ENCODE measurements at places on chromosomes 7 and 10. TPM values are rescaled to one million over a fixed set of nuclear protein-coding genes. Genes with fewer than 3 reads are reported as not detected.

IGFBP1 gene
- total RNA-seq, result not detected

DNAH11 gene
- 0.74 TPM for total RNA-seq

VTI1A gene
- 20.5 TPM for total RNA-seq

HOXA7 gene
- total RNA-seq, result 0.36 TPM

LRRN3 gene
- total RNA-seq, result 7.4 TPM

FASTK gene
- 75.7 TPM for total RNA-seq

NUTM2A gene
- total RNA-seq, result 2.2 TPM

ZNF783 gene
- 4.5 TPM for total RNA-seq

UPF2 gene
- 17.3 TPM for total RNA-seq

SFTPA1 gene
- total RNA-seq, result not detected

ABCC2 gene
- total RNA-seq, result 0.22 TPM

MACC1 gene
- 0.03 TPM for total RNA-seq

KMT2C gene
- 42.3 TPM for total RNA-seq

AKR1B15 gene
- not detected for total RNA-seq

JAZF1 gene
- 29.4 TPM for total RNA-seq

GRCh38 chr10:95289003-95289920 lies 1.5 kb downstream of the PDLIM1 start:
- DNase-seq, result no peak

GRCh38 chr7:29356631-29357030 lies 162.1 kb downstream of the CHN2 start:
- DNase-seq, result no peak

DNA sequence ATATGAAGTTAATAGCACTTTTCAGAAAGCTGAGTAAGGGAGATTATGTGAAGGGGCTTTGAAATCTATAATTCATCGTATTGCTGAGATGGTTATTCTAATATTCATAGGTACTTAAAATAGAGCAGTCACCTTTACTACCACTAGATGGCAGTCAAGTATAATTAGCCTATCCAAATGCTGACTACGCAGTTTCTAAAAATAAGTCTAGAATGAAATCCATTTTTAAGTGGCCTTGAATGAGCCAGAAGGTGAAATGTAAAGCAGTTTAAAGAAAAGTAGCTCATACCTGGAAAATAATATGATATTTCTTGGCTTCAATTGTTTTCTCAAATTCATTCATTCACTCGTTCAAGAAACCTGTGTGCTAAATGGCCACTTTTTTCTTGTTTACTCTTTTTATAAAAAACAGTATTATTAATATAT lies 1277.1 kb downstream of the GATA3 start:
- DNase-seq, result no peak

DNA sequence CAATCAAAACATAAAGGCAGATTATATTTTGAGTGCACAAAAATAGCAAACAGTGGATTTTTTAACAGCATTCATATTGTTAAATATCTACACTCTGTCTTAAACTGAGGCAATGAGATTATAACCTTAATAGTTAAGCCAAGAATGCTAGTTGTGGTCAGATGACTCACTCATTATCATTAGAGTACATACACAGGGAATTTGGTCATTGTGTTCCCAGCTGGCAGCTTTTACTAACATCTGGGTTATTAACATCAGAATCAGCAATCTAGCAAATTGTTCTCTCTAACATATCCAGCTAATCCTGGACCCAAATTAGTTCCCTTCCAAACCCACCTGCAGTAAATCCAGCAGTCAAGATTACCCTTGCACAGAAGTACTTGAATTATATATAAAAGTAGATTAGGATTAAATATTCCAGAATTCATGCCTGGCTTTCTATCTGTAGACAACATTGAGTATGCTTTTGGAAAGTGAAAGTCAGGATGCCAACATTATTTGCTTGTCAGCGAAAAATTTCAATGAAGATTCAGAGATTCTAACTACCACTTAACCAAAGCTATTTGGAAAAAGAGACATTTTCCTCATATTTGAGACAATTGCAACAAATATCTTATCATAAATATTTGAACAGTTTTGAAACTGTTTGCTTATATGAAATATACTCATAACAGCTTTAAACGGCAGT lies 1035.6 kb upstream of the PHF14 start:
- no peak for DNase-seq

- DNase-seq, result peak; percentile 76
Measured at GRCh38 chr7:27950123-27950522, 210.2 kb downstream of the TAX1BP1 start.

DNA sequence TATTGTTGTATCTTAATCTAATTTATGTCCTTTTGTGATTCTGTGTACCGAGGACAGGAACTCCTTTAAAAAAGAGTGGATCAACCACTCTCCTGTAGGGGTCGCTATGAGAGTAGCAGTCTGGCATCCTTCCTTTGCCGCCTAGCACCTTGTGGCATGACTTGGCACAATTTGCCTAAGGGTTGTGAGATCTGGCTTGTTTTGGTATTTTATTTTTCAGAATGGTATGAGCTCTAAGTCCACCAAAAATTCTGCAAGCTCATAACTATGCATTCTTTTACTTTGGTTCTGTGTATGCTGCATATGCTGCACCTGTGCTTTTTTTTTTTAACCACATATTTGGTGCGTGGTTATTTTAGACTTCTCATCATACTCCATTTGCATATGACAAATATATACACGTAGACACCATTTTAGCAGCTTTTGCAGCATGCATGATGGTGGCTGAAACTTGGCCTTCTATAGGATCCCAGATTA lies 112.8 kb downstream of the CDK14 start:
- no peak for DNase-seq

GRCh38 chr7:17422966-17423365 lies 124.5 kb downstream of the AHR start:
- DNase-seq, result no peak

DNA sequence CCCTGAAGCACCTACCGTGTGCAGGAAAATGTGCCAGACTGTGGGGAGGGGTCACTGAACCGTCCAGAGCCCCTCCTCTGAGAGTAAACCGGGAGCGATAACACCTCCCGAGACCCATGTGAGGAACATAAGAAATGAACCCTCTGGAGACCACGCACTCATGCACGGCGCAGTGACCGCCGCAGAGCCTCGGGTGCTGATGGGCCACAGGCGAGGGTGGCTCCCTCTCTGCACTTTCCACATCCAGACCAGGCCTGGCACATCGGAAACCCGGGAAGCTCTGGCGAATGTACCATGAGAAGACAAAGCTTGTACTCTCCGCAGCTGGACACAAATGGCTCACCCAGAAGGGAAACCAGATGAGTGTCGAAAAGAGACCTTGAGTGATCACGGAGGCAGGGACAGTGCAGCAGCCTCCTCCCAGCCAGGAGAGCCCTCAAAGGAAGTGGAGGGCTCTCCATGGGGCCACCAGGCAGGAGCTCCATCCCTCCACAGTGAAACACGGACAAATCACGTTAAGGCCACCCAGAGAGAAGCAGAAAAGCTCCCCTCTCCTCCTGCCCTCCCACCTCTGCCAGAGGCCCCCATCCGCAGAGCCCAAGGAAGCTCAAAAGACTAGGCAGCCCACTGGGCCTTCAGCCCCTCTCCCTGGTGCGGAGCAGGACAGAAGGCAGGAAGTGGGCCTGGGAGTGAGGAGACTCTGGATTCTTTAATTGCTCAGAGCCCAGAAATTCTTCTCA lies 178.1 kb upstream of the PPP2R2D start:
- DNase-seq, result no peak

DNA sequence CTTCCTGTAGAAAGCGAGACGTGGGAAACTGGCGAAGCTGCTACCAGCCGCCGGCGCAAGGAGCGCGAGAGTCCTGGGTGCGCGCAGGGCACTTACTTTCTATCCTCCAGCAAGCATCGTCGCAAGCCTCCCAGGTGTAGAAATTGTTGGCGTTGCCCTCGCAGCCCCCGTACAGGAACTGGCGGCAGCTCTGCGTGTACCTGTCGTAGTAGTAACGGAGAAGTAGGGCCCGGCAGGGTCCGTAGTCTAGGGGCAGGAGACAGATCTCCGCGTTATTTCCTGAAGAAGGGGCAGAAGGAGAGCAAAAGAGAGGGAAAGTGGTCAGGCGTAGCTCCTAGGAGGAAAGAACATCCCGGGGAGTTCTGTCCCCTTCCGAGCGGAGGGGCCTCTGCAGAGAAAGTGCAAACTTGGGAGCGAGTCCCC lies 501 bp downstream of the TFPI2 start:
- no peak for DNase-seq

- no peak for DNase-seq
Measured at GRCh38 chr10:85612833-85613232, 753.8 kb downstream of the GRID1 start.

DNA sequence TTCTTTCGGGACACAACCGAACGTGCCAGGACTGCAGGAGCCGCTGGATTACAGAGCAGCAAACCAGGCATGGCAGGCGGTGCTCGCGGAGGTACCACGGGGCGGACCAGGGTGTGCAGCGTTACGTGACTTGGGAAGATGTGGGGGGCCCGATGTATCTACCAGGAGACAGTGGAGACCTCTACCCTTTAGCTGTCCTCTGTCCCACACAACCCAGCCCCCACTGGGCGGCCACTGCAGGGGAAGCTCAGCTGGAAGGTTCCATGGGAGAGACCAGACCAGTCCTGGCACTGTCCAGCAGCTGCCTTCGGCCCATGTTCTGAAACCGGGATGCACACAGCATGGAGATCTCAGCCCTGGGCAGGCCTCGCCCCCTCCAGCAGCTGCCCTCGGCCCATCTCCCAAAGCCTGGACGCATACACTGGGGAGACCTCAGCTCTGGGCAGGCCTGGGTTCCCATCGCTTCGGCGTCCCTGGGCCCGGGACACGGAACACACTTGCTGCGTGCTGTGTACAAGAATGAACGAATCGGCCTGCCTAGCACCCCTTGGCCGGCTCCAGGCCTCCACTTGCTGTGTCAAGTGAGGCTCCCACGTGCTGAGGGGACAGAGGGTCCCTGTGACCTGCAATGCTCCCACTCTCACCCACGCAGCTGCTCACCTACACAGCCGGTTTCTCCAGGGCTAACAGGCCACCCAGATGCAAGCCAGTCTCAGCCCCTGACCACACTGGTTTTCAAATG lies 177.4 kb downstream of the ELFN1 start:
- DNase-seq, result no peak

GRCh38 chr7:37269711-37270508 lies 178.8 kb downstream of the ELMO1 start:
- no peak for DNase-seq

DNA sequence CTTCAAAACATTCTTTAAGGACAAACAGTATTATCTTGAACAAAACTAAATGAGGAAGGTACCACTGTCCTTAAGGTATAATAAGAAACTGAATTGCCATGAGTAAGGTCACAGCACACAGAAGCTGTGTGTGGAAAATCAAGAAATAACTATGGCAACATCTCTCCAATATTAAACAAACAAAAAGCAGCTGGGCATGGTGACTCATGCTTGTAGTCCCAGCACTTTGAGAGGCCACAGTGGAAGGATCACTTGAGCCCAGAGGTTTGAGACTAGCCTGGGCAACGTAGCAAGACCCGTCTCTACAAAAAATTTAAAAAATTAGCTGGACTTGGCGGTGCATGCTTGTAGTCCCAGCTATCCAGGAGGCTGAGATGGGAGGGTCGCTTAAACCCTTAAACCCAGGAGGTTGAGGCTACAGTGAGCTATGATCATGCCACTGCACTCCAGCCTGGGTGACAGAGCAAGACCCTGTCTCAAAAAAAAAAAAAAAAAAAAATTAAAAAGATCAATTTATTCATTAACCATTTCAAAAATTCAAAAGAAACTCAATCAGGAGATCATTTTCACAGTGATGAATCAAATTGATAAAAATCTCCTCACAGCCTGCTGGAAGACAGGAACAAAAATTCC lies 195.4 kb downstream of the SKIDA1 start:
- DNase-seq, result no peak

DNA sequence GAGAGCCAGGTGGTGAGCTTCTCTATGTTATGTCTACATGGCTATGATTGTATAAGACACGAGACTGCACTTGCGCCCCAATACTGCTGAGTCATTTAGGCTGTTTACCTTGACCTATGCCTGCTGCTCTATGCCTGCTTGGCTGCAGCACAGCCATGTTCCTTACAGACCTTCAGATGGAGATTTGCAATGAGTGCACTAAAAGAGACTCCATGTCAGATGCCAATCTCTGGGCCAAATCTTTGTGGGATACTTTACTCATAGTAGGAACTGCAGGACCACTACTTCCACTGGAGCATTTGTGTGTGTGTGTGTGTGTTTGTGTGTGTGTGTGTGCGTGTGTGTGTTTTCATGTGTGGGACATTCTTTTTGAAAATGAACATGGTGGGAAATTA lies 50.0 kb upstream of the KMT2E start:
- no peak for DNase-seq

DNA sequence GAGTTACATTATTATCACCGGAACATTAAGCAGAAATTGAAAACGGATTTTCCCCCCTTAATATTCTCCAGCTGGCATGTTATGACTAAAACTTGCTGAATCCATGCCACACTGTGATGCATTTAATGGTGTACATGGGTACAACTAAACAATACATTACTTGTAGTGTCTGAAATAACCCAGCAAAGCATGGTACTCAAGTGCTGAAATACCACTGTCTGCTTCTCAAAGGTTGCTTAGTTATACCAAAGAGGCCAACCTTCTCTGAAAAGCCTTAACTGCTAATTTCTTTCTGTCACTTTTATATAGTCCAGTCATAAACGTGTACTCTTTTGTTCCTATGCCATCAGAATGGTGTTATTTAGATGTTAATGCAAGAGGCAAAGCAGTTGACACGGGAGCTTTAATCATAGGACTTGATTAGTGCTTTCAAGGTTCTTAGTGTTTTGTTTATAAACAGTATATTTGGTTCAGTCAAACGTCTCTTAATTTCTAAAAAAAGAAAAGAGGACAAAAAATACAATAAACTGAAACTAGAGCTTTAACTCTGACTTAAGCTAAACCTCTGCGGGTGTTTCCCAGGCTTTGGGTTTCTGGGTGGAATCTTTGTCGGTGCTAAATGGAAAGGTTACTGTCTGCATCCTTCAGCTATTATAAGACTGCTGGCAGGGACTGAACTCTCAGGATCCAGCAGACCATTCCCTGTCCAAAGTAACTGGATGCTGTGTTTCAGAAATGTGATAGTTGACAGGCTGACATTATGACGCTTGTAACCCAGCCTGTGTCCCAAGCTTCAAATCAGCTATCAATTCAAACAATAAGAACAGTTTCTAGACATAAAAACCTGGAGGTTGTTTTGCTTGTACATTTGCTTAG lies 202.6 kb downstream of the PPP1R3A start:
- DNase-seq, result no peak

- DNase-seq, result no peak
Measured at GRCh38 chr7:96300502-96300901, 21.4 kb downstream of the SLC25A13 start.

DNA sequence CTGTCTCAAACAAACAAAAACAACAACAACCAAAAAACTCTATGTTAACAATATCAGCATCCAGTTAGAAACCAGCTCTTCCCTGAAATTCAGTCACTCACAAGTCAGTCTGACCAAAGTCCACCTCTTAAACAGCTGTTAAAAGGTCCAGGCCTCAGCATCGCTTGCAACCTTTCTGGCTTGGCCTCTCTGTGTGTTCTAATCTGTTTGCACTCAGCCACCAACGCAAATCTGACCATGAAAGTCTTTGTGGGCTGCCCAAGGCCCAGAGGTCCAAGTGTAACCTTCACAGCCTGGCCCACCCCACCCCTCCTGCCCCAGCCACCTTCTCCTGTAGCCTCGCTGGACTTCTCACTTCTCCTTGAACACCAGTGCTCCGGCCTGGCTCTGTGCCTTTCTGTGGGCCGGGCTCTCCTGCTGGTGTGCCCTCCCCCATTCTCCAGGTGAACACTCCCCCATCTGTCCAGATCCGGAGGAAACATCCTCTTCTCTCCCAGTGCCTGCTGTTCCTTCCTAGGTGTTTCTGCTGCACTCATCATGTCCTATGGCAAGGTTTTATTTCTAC lies 72.2 kb upstream of the EFCAB10 start:
- no peak for DNase-seq
